ENCODE measurements at places on chromosomes 3 and 15. TPM values are rescaled to one million over a fixed set of nuclear protein-coding genes. Genes with fewer than 3 reads are reported as not detected.

Gene PLXNB1
- 73.4 TPM for total RNA-seq

Gene P2RY13
- not detected for total RNA-seq

DNA sequence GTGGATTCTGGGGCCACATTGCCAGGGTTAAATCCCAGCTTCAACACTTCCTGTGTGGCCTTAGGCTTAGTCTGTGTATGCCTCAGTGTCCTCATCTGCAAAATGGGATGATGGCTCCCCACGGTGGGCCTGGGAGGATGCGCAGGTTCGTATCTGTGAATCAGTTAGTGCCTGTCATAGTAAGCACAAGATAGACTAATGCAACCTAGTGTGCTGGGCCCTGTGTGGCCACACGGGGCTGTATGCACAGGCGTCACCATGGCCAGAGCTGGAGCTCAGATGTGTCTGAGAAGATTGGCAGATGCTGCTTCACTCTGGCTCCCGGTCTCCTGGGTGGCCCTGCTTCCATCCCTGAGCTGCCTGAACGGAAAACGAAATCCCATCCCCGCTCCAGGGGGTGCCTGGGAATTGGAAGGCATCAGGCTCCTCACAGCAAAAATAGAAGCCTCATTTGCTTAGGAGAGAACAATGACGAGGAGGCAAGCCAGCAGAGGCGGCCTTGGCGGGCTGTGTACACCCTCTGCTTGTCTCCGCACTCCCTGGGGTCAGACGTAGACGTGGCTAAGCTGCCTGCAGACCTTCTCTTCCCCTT lies 103.6 kb downstream of the APBA2 start:
- DNase-seq = no peak

Gene ADAMTS9
- total RNA-seq = 0.07 TPM

GRCh38 chr3:79052054-79052681 lies 715.6 kb downstream of the ROBO1 start:
- DNase-seq = no peak

- no peak for DNase-seq
Observed at GRCh38 chr3:69439643-69440270, 53.9 kb upstream of the FRMD4B start.

GRCh38 chr3:5563537-5564277 lies 376.2 kb downstream of the EDEM1 start:
- no peak for DNase-seq

DNA sequence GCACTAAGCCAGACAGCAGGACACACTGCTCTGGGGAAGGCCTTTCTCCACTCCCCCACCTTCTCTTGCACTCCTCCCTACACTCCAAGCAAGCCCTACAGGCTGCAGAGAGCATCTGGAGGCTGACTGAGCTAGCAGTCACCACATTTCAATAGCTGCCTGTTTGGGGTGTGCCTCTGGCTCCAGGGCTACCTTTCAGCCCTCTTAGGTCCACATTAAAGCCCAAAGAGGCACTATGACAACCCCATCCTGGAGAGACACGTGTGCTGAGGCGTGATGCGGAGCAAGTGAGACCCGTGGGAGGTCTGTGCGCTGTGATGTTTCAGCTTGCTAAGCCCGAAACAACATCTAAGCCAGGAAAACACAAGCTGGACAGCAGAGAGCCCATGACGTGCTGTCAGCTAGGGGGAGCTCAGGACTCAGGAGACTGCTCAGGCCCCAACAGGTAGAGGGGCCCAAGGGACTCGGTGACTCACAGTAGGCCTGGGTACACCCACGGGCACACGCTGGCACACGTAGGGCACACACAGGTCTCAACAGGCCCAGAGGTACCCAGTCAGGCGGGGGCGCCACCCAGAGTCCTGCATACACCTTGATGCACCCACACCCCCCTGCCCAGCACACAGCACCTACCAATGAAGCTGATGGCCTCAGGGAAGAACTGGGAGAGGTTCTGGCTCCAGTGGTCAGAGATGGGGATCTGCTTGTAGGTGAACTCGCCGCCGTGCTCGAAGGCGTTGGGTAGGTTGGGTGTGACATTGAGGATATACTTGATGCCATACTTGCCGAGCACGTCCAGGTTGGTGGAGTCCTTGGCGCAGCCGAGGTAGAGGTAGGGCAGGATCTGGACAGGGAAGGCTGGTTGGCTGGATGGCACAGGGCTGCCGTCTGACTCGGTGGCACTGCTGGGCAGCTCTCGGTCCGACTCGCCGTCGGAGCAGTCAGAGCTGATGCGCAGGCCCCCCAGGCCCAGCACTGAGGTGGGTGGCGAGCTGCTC lies 2.8 kb downstream of the DUSP7 start:
- peak; percentile 96 for DNase-seq

Gene EIF5A2
- total RNA-seq = 8.5 TPM

DNA sequence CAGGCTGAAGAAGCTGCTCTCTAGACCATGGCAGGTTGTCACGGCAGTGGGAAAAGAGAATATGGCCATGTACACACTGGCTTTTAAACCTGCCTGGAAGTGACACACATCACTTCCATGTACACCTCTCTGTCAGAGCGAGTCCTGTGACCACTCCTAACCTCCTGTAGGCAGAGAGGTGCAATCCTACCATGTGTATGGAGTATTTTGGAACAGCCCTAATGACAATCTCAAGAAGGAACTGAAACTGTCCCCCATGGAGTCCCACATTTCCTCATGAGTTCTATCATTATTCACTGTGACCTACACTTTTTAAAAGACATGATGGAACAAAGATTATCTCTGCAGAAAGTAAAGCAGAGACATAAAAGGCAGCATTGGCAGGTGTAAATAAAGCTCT lies 153.4 kb upstream of the PFN2 start:
- no peak for DNase-seq

DNA sequence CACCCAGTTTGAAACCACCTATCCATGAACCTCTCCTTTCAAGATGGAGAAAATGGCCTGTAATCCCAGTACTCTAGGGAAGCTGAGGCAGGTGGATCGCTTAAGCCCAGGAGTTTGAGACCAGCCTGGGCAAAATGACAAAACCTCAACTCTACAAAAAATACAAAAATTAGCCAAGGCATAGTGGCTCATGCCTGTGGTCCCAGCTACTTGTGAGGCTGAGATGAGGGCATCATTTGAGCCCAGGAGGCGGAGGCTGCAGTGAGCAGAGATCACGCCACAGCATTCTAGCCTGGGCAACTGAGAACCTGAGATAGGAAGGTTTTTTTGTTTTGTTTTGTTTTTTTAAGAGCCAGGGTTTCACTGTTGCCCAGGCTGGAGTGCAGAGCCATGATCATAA lies 5.4 kb downstream of the TKT start:
- no peak for DNase-seq

Gene RAB11A
- 226 TPM for total RNA-seq

Gene FETUB
- total RNA-seq = 0.07 TPM

DNA sequence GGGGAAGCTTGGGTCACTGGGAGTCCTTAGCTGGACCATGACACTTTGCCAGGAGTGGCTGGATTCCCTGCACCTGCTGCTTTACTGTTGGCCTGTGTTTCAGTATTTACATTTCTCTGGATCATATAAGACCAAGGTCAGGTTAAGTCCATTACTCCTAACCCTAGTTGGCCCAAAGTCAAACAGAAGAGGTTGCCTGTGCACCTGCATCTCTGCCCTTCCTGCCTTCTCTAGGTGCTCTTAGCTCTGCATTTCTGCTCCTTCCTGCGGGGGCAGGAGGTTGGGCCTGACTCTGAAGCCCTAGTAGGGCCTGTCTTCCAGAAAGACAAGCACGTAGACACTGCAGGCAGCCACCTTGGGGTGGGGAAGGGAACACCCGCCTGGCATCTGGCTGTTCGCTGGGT lies 124.3 kb downstream of the RPLP1 start:
- DNase-seq = no peak

GRCh38 chr3:57637391-57637790 lies 40.2 kb upstream of the ARF4 start:
- no peak for DNase-seq

DNA sequence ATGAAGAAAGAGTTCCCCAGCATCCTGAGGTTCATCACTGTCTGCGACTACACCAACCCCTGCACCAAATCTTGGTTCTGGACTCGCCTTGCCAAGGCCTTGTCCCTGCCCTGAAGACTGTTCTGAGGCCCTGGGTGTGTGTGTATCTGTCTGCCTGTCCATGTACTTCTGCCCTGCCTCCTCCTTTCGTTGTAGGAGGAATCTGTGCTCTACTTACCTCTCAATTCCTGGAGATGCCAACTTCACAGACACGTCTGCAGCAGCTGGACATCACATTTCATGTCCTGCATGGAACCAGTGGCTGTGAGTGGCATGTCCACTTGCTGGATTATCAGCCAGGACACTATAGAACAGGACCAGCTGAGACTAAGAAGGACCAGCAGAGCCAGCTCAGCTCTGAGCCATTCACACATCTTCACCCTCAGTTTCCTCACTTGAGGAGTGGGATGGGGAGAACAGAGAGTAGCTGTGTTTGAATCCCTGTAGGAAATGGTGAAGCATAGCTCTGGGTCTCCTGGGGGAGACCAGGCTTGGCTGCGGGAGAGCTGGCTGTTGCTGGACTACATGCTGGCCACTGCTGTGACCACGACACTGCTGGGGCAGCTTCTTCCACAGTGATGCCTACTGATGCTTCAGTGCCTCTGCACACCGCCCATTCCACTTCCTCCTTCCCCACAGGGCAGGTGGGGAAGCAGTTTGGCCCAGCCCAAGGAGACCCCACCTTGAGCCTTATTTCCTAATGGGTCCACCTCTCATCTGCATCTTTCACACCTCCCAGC lies 2.9 kb downstream of the MYD88 start:
- DNase-seq = no peak

Gene SLC12A1
- not detected for total RNA-seq

GRCh38 chr3:127123533-127123932 lies 69.4 kb upstream of the PRR23E start:
- no peak for DNase-seq

DNA sequence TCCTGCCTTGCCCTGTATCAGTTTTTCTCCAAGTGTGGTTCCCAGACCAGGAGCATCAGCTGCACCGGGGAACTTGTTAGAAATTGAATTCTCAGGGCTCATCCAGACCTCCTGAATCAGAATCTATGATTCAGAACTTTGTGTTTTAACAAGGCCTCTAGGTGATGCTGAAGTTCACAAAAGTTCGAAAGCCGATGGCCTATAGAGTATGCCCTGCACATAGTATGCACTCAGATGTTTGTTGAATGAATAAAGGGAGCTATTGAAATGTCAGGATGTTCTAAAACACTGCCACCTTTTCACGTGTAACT lies 664 bp upstream of the LARP6 start:
- DNase-seq = peak; percentile 67

- DNase-seq = peak; percentile 77
Observed at GRCh38 chr15:83210619-83211018, 3.0 kb upstream of the HDGFL3 start.

GRCh38 chr3:155604126-155604525 lies 140.7 kb downstream of the PLCH1 start:
- DNase-seq = no peak

GRCh38 chr15:94186770-94187331 lies 44.5 kb upstream of the MCTP2 start:
- no peak for DNase-seq

Gene MKRN3
- 0.28 TPM for total RNA-seq

GRCh38 chr15:101494251-101494796 lies 4.8 kb upstream of the PCSK6 start:
- DNase-seq = no peak

Gene SCN11A
- not detected for total RNA-seq

DNA sequence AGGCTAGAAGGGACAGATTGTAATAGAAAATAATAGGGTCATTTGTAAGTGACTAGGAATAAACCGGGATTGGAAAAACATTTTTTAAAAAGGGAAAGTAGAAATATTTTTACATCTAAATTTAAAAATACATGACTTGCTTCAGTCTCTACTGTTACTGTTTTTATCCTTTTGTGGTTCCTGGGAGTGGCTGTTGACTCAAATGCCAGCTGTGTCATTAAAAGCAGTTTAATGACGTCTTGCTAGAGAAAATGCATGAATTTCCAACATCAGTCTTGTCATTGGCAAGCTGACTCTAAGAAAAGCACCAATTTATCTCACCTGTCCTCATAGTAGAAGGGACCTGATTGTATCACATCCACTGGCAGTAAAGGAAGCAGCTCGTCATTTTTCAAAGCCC lies 16.7 kb upstream of the LCMT2 start:
- no peak for DNase-seq

GRCh38 chr15:62348118-62348517 lies 183.0 kb upstream of the C2CD4B start:
- DNase-seq = no peak

Gene RAB8B
- 18.9 TPM for total RNA-seq

Gene DAZL
- total RNA-seq = not detected

- DNase-seq = no peak
Observed at GRCh38 chr15:35514759-35515158, 31.2 kb downstream of the DPH6 start.

GRCh38 chr3:175335229-175335628 lies 476.1 kb downstream of the NAALADL2 start:
- DNase-seq = no peak

Gene ECE2
- not detected for total RNA-seq

- DNase-seq = no peak
Observed at GRCh38 chr3:38583688-38584087, 65.8 kb downstream of the SCN5A start.

Gene ZDHHC3
- 80.5 TPM for total RNA-seq

GRCh38 chr15:92709110-92709790 lies 53.7 kb upstream of the FAM174B start:
- DNase-seq = peak; percentile 37

Gene CFAP161
- total RNA-seq = not detected

DNA sequence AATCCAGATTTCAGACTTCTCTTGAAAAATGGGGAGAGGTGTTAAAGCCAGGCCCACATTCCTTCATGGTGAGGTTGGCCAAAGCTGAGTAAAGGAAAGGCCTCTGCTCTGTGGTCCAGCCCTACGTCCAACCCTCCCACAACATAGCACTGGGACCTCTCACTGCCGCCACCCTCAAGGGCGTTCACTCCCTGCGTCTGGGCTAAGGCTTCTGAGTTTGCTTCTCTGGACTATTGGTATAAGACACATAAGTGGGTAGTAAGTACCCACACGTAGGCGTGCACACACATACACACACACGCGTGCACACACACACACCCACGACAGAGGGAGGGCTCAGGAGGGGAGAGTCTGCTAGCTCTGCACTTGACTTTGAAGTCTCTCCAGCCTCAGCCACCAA lies 80.2 kb upstream of the PXYLP1 start:
- DNase-seq = no peak

GRCh38 chr15:73749971-73750370 lies 3.2 kb downstream of the INSYN1 start:
- DNase-seq = no peak

DNA sequence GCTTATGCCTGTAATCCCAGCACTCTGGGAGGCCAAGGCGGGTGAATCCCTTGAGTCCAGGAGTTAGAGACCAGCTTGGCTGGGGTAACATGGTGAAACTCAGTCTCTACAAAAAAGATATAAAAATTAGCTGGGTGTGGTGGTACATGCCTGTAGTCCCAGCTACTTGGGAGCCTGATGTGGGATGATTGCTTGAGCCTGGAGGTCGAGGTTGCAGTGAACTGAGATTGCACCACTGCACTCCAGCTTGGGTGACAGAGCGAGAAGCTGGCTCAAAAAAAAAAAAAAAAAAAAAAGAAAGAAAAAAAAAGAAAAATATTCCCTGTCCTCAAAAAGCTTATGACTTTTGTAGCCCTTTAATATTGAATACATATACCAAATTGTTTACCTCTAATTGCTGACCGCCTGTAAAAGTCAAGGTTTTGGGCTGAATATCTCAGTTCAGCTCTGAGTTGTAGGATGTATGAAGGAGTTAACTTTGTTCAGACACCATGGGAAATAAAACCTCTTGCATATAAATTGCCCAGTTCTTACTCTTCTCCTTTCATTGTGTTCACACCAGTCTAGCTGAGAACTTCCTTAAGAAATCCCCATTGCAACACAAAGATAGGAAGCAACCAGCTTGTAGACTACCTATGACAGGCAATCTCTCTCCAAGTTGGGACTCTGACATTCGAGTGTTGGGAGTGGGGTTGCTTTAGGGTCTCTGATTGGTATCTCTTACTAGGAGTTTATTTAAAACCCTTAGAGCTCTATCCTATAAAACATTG lies 97.6 kb upstream of the RASGRP1 start:
- DNase-seq = no peak
